CD4-positive, alpha-beta T cell treated with Interleukin-21 for 1 hour (primary cell): ENCODE measurements at places on chromosomes 12 and 14.

DNA sequence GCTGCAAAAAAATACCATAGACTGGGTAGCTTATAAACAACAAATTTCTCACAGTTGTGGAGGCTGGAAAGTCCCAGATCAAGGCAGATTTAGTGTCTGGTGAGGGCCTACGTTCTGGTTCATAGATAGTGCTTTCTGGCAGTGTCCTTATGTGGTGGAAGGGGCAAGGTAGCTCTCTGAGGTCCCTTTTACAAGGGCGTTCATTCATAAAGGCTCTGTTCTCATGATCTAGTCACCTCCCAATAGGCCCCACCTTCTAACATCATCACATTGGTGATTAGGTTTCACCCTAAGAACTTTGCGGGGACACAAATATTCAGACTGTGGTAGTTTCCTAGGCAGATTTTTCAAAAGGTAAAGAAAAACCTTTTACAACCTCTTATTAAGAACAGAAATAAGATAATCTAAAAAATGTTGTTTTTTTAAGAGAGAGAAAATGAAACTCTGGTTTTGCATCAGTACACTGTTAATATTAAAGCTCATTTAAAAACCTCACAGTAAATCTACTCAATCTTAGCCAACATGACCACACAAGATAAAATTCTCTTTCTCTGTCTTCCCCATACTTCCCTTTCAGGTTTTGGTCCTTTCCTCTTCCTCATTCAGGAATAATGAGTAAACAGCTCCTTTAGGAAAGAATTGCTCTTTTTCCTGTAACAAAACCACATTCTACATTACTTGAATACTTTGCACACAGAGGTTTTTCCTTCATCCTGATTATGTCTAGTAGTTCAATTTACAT is 117.5 kb downstream of the UNC79 start:
- no peak for DNase-seq

GRCh38 chr12:106245767-106246166 is 2.1 kb downstream of the CKAP4 start:
- DNase-seq, result no peak

DNA sequence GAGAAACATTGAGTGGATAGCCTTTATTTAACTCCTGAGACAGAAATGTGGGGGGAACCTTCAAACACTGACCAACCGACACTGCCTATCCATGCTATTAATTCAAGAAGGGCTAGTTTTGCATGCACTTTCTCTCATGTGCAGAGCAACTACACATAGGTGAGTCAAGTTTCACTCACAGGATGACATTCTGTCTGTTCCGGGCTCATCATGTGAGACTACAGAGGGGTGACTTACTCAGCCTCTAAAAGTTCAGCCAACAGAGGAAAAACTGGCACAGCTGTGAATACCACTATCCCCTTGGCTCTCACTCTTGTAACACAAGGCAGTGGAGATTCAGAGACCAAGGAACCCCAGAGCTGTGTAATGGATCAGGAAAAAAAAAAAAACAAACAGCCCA is 13.3 kb downstream of the BEST3 start:
- DNase-seq, result no peak

- DNase-seq, result no peak
Measured at GRCh38 chr14:81743605-81744004, 210.0 kb upstream of the SEL1L start.

DNA sequence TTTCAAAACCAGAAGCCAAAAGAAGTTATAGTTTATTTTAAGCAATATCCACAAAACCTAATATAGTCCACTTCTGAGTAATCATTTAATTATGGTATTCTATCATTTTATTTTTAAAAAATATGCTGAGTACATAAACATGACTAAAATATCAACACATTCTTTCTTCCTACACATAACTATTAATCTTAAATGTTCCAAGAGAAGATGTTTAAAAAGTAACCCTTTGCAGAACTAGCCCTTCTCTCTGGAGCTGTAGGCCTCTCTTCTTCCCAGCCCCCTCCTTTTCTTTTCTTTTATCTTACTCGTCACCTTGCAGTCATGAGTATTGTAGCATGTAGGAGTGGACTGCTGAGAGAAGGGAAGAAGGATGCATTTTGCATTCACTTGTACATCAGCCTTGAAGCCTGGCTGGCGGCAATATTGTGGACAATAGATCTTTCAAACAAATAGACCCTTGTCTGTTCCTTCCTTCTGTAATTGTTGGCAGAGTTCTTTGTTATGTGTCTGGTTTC is 941.9 kb downstream of the NRXN3 start:
- no peak for DNase-seq

GRCh38 chr12:2941524-2941923 is 17.7 kb upstream of the TEAD4 start:
- DNase-seq, result no peak

GRCh38 chr12:96434107-96434506 is 33.9 kb upstream of the CDK17 start:
- peak; percentile 88 for DNase-seq

GRCh38 chr14:99946652-99947489 is 118.4 kb upstream of the EVL start:
- peak; percentile 45 for DNase-seq

DNA sequence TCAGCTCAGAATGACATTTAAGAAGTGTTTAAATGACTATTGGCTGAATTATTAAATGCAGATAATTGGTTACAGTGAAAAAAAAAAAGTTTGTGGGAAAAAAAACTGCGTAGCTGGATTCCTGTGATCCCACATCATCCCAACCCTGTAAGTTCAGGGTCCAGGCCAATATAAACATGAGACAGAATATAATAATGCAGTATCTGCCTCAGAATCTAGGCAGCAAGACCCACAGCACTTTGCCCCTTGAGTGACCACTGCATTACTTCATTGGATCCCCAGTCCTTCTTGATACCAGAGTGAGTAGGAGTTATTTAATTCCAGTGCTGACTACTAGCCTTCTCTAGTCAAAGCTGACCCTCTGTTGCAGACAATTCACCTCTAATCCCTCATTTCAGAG is 272.6 kb downstream of the CCER1 start:
- DNase-seq, result no peak

DNA sequence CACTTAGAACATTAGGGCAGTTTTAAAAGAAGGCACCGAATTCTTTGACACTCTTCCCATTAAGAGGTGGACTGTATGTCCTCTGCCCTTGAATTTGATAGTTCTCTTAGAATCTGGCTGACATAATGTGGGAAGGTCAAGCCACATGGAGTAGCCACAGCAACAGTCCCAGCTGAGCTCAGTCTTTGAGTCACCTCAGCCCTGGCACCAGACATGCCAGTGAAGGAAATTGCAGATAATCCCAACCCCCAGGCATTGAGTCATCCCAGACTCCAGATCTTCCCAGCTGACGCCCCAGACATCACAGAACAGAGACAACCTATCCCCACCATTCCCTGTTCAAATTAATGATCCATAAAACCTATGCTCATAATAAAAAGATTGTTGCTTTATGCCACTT is 83.4 kb downstream of the GTF2A1 start:
- no peak for DNase-seq

- no peak for DNase-seq
Measured at GRCh38 chr14:88069677-88070076, 64.7 kb downstream of the GPR65 start.

GRCh38 chr12:96652870-96653269 is 163.5 kb downstream of the CFAP54 start:
- no peak for DNase-seq

- no peak for DNase-seq
Measured at GRCh38 chr12:51330186-51330585, 6.2 kb upstream of the BIN2 start.

DNA sequence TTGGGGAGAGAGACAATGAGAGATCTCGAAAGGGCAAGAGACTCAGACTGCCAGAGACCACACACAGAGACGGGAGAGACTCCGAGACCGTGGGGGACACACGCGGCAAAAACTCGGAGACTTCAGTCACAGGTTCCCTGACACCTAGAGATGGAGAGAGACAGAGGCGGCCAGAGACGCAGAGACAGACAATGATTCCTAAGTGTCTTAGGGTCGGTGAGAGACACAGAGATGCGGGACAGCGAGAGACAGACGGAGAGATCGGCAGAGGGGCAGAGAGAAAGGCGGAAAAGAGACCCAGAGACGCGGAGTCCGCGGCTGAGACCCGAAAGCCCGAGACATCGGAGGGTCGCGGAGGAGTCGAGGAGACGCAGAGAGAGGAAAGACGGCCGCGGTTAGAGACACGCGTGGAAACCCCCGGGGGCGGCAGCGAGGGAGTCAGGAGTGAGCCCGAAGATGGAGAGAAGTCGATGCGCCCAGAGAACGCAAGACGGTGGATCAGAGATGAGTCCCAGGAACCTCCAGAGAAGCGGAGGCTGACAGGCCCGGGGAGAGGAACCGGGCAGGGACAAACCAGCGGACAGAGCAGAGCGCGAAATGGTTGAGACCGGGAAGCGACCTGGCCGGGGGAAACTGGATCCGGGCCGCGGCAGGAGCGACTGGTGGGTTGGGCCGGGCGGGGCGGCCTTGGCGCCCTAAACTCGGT is 7.8 kb downstream of the LHX5 start:
- DNase-seq, result no peak

DNA sequence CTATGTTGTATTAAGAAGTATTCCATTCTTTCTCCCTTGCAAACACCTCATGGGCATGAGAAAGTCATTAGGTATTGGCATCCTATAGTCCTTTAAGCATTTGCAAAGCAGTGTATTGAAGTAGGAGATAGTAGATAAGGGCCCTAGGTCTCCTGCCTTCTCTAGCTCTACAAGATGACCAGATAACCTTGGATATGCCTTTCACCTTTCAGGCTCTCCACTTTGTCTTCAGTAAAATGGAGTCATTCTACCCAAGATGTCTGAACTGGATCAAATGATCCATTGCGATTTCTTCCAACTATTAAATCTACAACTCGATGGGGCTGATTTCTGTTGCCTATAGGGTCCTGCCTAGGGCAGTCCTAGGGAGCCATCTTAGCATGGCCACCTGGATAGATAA is 132.1 kb upstream of the BTG1 start:
- no peak for DNase-seq

DNA sequence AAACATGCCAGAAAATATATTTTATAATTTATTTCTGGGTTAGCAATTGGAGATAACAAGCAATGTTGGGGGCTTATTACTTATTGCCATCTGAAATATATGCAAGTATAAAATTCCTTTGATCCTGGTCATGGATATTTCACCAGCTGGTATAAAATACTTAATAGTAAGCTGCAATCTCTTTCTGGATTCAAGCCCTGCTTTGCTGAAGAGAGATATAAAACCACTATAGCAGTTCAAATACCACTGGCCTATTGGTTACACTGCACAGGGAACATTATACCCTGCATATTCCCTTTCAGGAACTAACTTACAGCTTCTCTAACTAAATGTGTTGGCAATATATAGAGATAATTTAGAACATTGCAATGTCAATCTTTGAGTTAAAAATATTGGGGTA is 546.2 kb upstream of the ATP2B1 start:
- DNase-seq, result no peak
